ACHN (cell line): ENCODE measurements at places on chromosomes 3 and 15.
A peak's percentile ranks its signal among the peaks of the same experiment; 100 is the strongest.

DNA sequence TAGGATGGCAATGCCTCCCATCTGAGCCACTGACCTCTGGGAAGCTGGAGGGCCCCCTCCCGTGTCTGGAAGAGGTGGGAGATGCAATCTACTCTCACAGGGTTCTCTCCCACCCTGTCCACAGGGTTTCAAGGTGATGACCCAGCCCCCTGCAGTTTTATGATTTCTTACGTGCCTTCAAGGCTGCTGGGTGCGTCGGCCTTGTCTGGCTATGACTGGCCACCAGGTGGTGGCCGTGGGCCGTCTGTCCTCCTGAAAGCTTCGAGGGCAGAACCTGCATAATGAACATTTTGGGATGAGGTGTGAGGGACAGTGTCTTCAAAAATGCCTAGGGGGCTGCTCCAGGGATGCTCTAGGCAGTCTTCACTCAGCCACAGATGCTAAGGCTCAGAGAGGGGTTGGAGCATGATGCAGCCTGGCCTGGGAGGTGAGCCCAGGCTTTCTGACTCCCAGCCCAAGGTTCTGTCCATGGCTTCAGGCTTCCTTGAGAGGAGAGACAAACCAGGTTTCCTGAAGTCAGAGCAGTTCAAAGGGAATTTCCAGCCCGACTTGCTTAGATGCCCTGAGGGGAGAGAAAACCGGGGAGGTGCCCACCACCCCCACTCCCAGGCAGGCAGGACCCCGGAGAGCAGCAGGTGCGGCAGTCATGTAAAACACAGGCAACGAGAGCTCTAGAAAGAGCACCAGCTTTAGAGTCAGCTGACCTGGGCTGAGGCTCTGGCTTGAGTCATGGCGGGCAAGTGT is 18.7 kb downstream of the ISG20 start:
- DNase-seq: peak; percentile 20

DNA sequence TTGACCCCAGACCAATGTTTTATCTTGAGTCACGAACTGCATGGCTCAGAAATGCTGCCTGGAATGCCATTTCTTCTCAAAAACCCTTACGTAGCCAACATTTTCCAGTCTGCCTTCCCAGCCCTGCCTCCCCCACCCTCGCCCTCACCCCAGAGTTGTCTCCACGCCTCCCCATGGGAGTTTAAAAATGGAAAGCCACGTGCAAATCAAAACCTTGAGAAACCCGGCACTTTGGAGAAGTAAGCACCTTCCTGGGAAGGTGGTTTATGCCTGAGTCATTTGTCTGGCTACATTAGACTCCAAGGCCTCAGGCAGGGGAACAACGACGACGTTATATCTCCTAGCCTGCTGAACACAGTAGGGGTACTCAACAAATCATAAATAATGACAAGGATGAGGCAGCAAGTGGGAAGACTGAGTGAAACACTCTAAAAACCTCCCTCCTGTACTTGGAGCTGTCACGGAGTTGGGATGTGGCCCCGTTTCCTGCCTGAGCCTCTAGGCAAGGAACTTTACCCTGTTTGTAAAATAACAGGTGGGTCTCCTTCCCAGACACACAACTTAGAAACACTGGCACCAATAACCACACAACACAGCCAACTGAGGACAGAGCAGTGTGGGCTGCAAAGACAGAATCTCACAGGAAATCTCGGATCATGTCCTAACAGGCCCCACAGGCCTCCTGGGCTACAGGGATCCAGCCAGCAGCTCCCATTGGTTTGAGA is 179.1 kb downstream of the NTRK3 start:
- DNase-seq: no peak

DNA sequence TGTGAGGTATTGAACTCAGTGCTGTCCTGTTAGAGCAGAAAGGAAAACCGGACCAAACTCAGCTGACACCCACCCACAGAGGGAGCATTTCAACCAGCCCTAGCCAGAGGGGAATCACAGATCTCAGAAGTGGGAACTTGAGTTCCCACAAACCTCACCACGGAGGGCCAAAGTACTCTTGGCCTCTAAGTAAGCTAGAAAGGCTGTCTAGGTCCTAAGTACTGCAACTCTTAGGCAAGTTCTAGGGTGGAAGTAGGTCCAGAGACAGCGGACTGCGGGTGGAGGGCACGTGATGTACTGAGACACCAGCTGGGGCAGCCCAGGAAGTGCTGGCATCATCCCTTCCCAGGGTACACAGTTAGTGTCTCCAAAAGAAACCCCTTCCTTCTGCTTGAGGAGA is 34.1 kb downstream of the EOMES start:
- DNase-seq: no peak

- DNase-seq: peak; percentile 89
Observed at GRCh38 chr15:52568601-52569585, at the start of gene ARPP19. TSS of gene ARPP19 (minus strand) at chr15:52569030. CDS start at chr15:52568892, 138 bp downstream.

DNA sequence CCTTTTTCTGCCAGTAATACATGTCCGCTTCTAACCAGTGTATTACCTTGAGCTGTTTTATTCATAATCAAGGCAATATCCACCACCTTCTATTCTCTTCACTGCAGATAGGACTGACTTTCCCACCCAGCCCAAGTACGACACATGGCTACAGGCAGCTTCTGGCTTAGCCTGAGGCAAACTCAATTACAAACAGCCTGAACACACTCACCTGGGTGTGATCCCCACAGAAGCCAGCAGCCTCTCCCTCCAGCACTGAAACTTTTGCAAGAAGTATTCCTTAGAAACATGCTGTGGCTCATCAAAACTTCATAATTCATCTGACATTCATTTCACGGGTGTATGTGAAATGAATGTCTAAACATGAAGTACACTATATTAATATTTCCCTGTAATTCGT is 13.5 kb upstream of the KCNMB3 start:
- DNase-seq: no peak

DNA sequence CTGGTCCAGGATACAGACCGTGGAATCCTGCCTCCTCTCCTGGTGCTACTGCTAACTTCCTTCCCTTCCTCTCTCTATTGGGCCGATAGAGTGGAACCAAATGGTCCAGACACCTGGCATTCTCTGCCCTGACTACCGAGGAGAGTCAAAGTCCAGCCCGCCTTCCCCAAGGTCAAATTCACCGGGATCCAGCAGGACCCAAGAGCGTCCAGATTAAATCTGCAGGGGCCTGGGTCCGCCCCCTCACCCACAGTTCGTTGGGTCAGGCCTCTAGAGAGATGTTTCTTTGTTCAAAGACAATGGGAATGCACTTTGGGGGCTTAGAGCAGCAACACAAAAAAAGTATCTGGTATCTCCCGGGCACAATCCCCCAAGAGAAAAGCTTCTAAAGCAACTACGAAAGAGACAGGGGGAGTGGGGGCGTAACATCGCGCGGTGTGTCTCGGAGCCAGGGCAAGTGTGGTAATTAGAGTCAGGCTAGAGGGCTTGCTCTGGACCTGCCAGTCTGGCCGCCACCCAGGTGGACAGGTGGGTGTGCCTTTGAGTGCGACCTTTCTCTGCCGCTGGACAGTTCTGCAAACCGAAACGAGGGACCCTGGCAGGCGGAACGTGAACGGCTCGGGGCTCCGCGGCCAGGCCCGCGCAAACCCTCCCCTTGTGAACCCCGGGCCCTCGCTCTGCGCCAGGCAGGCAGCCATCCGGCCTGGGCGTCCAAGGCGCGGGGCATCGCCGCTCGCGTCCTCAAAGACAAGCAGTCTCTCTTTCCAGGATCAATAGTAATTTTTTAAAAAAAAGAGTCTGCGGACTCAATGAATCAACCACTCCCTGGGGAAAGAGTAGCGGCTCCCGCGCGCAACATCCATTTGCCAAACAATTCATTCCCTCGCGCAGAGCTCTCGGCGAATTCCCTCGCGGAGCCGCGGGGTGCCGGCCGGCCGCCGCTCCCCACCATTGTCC is 806 bp downstream of the KLHL25 start:
- DNase-seq: peak; percentile 14

DNA sequence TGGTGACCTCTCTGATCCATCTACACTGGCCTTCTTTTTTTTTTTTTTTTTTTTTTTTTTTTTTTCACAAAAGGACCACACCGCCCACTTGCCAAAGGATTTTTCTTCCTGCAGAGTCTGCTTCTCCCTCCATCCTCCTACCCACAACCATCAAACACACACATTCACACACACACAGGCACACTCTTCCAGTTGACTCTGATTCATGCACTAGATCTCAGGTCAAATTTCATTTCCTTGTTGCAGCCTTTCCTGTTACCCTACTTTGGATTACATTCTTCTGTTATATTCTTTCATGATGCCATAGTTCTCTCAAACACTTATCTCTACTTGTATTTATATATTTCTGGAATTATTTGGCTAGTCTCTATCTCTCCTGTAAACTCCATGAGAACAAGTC is 133.9 kb downstream of the STAC start:
- DNase-seq: no peak

- DNase-seq: no peak
Observed at GRCh38 chr3:101996832-101997231, 147.5 kb downstream of the NFKBIZ start.

DNA sequence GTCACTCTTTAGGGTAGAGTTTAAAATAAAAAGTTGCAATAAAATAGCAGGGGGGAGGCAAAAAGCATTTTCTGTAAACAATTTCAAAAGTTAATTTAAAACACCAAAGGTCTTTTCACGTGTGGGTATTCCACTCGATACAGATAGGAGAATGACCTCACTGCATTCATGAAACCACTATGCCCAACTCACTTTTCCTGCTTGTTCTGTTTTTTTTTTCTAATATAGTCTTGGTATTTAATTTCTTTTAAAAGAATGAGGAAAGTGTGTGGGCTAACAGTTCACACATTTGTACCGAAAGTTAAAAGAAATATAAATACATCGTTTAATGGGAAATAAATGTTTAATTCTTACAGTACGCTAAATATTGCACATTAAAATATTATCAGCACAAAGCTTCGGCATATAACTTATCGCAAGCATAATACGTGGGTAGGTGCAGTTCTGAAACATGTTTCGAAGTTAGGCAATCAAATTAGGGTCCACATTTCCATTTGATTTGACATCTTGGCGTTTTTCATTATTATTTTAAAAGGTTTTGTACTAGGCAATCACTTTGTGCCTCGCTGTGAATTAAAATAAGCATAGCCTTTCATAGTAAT is 41.4 kb downstream of the VGLL4 start:
- no peak for DNase-seq

DNA sequence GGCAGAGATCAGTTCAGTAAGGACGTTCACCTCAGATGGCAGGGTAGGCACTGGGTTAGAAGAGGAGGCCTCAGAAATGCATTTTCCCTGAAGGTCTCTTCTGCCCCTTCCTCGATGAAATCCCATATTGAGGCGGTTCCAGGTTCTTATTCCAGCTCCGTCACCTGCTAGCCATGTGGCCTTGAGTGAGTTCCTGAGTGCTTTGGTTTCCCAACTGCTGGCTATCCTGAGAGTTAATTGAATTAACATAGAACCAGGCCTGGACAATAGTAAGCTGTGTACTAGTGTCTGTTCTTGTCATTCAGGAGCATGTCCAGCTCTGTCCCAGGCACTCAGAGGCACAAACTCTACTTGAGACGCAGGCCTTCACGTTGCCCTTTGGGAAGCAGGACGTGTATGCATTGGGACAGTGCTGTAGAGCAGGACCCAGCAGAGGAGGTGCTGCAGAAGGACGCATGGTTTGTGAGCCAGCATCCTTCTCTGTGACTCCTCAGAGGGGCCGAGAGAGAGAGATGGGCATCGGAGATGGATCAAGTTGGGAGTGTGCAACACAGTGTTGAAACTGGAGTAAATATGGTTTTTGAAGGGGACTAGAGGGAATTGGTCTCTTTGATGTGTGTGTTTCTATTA is 114.2 kb downstream of the ASB7 start:
- no peak for DNase-seq

- DNase-seq: no peak
Observed at GRCh38 chr3:35498506-35499210, 140.7 kb upstream of the ARPP21 start.

DNA sequence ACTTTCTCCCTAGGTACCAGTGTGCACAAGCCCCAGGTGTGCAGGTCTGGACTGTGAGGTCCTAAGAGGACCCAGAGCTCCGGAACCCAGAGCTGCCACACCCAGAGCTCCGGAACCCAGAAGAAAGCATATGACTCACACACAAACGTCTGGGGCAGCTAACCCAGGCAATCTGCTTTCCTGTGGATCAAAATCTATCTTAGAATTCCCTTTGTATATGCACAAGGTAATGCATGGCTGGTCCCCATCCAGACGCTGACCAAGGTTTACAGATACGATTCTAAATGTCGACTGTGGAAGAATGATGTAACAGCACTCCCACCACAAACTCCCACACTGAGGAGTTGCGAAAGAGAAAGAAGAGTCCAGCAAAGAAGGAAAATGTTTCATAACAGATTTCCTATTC is 15.7 kb downstream of the KCNMB2 start:
- DNase-seq: no peak

DNA sequence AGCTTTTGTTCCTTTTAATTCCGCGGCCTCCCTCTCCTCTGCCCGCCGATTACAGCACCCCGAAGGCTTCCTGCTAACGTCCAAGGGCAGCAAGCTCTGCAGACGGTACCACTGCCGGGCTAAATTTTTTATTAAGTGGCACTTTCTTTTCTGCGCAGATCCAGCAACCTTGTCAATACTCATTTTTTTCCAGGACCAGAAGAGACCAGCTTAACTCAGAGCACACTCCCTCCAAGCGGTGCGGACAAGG is 542 bp upstream of the MEIS2 start:
- no peak for DNase-seq

GRCh38 chr15:85639752-85640381 is 154.9 kb downstream of the KLHL25 start:
- no peak for DNase-seq

DNA sequence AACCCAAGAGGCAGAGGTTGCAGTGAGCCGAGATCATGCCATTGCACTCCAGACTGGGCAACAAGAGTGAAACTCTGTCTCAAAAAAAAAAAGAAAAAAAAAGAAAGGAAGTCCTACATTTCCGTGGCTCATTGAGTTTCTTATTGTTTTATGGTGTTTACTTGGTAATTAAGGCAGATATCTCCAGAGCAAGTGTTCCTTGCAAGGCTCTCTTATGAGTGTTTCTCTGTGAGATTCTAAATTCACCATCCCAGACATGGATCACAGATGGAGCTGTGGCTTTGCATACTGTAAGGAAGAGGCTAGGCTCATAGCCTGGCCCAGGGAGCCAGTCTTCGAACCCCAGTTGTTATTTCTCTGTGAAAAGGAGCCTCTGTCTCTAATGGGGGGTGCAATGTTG is 53.0 kb downstream of the IQGAP1 start:
- no peak for DNase-seq

GRCh38 chr3:183324083-183324482 is 71.0 kb downstream of the B3GNT5 start:
- no peak for DNase-seq

DNA sequence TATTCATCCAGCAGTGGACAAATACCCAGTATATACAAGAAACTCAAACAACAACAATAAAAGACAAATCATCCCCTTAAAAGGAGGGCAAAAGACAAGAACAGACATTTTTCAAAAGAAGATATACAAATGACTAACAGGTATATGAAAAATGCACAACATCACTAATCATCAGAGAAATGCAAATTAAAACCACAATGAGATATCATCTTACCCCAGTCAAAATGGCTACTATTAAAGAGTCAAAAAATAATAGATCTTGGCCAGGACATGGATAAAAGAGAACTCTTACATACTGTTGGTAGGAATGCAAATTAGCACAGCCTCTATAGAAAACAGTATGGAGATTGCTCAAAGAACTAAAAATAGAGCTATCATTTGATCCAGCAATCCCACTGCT is 16.9 kb downstream of the DHX36 start:
- DNase-seq: no peak

- DNase-seq: peak; percentile 54
Observed at GRCh38 chr3:48919215-48920138, 835 bp downstream of the ARIH2 start.
